Left ventricle myocardium inferior (tissue), 1 donor: ENCODE measurements at places on chromosomes 7 and 10. TPM values are rescaled to one million over a fixed set of nuclear protein-coding genes. Genes with fewer than 3 reads are reported as not detected.
A peak's percentile ranks its signal among the peaks of the same experiment; 100 is the strongest.

DNA sequence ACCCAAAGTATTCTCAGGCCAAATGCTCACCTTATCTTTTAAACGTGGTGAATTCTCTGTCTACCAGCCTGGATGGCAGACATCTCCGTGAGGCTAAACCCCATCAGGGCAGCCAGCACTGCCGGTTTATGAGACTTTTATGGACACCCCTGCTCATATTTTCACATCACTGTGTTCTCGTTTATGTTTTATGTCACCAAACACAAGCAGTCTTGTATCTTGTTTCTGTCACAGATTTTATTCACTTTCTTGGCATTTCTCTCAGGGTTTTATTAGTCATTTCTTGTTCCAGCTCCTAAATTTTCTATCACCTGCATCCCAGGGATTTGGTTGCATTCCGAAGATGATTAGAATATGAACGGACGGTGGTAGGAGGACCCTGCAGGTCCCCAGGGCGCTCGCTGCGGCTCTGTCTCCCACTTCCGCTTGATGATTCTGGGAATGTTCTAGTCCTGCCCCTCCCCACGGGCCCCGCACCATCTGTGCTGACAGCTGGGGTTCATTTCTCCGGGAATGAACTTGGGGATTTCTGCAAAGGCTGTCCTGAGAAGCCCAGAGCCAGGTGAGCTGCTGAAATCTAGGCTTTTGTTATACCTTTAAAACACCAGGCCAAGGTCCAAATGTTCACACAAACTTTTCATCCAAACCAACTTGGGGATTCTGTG, 217.6 kb downstream of the GFRA1 start:
- no peaks in the 10 kb centered on the region for H3K4me1 ChIP-seq
- no peaks in the 10 kb centered on the region for H3K36me3 ChIP-seq
- H3K27ac ChIP-seq: no peak overlapping the region
- peaks cover 10% of the 10 kb centered on the region for H3K27me3 ChIP-seq
- no peak overlapping the region for H3K4me3 ChIP-seq

GRCh38 chr10:27446091-27446918, 57.8 kb upstream of the RAB18 start:
- no peak overlapping the region for H3K27ac ChIP-seq
- no peaks in the 10 kb centered on the region for H3K4me1 ChIP-seq
- no peak overlapping the region for H3K4me3 ChIP-seq
- no peaks in the 10 kb centered on the region for H3K36me3 ChIP-seq
- no peak for DNase-seq

DNA sequence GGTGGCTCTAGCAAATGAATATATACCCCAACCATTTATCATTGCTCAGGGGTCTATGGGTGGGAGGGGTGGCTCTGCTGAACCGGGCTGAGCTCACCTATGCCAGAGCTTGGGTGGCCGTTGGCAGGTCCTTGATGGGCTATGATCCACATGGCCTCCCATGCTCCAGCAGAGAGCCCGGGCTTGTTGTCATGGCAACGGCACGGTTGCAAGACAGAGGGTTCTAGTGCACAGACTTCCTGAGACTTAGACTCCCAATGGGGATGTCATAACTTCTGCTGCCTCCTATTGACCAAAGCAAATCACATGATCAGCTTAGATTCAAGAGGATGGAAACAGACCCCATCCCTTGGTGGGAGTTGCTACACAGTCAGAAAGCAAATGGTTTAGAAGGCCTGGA, 36.4 kb upstream of the CARD11 start:
- H3K4me3 ChIP-seq: no peak overlapping the region
- no peaks in the 10 kb centered on the region for H3K4me1 ChIP-seq
- H3K36me3 ChIP-seq: no peaks in the 10 kb centered on the region
- H3K27me3 ChIP-seq: peaks cover 33% of the 10 kb centered on the region
- DNase-seq: no peak

GRCh38 chr10:126407831-126408230, 19.6 kb upstream of the ADAM12 start:
- no peaks in the 10 kb centered on the region for H3K36me3 ChIP-seq
- no peaks in the 10 kb centered on the region for H3K4me1 ChIP-seq
- no peak for DNase-seq
- H3K27me3 ChIP-seq: peaks cover 64% of the 10 kb centered on the region
- no peak overlapping the region for H3K4me3 ChIP-seq

DNA sequence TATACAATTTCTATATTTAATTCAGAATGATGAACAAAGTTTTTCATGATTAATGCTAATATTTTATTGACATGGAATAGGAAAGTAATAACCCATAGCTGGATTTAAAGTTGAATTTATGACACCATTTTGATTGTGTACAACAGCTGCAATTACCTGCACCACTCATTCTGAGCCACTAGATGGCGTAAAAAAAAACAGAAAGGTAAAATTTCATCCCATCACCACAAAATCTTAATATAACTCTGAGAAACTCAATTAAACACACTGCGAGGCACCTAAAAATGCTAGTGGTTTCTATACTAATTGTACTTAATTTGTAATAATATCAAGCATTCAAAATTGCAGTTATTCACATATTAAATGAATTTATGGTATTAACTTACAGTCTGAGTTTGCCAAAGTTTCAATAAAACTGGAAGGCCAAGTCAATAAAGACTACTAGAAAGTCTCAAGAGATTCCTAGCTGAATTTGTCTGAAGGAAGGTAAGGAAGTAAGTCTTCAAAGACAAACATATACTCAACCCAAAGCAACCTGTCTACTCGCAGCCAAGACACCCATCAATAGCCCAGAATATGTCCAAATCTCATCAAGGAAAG, 182.5 kb downstream of the SKAP2 start:
- no peaks in the 10 kb centered on the region for H3K4me1 ChIP-seq
- H3K27me3 ChIP-seq: peaks cover 80% of the 10 kb centered on the region
- DNase-seq: no peak
- H3K27ac ChIP-seq: no peak overlapping the region

- peaks cover 13% of the 10 kb centered on the region for H3K27me3 ChIP-seq
- DNase-seq: no peak
- no peaks in the 10 kb centered on the region for H3K36me3 ChIP-seq
- no peak overlapping the region for H3K4me3 ChIP-seq
- peak overlapping the region; percentile 56 for H3K27ac ChIP-seq
- peaks cover 13% of the 10 kb centered on the region for H3K4me1 ChIP-seq
Measured at GRCh38 chr10:30182191-30183054, 123.0 kb upstream of the JCAD start.

DNA sequence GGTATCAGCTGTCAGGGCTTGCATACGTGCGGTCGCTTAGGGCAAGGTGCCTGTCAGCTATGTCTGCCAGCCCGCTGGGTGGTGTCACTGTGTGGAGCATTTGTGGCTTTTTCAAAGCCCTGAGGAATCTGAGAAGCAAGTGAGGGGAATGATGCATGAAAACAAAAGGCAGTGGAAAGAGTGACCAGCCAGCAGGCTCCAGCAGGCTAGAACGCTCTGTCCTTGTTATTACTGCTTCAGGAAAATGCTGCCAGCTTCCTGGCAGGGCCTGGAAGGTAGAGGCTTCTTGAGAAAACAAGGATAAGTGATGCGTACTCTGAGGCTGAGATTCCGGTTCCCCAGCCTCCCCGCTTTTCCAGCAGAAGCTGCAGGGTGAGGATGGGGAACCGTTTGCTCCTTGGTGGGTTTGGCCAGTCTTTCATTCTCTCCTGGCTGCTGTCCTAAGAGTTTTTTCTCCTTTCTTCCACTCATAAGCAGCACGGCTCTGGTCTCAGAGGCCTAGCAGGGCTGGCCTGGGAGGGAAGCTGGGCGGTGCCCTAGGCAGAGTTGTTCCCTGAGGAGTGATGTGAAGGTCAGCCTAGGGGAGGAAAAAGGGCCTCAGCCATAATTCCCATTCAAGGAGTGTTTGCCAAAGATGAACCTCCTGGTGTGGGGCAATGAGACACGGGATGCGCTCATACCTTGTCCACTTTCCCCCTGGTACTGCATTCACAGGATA, 42.8 kb upstream of the MKLN1 start:
- H3K27me3 ChIP-seq: no peaks in the 10 kb centered on the region
- H3K4me3 ChIP-seq: no peak overlapping the region
- peaks cover 40% of the 10 kb centered on the region for H3K4me1 ChIP-seq
- DNase-seq: peak; percentile 37
- H3K36me3 ChIP-seq: no peaks in the 10 kb centered on the region

The IKZF1 gene
- 2.1 TPM for total RNA-seq

The CFAP46 gene
- total RNA-seq: 0.99 TPM

The TLX1 gene
- not detected for total RNA-seq
